ENCODE measurements at places on chromosomes 16 and 17.

DNA sequence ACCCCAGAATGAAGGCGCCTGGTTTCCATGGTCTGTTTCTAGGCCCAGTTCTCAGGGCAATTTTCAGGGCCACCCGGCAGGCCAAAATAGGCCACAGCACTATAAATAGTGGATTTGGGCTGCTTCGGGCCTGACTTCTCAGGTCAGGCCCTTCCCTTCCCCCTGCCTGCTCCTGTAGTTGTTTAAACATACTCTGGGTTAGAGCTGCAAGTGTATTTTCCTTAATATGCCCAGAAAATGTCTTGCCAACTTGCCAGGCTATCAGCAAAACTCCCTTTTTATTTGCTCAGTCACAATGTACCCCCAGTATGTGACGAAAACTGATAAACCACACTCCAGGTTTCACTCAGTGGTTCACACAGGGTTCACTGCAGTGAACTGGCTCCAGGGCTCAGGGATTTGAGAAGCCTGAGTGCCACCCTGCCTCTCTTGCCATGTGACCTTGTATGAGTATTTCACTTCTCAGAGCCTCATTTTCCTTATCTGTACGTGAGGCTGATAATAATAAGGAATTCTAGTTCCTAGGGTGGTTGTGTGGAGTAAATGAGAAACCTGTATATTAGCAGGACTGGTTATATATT lies 76.5 kb downstream of the GPRC5B start:
- no peak for DNase-seq

DNA sequence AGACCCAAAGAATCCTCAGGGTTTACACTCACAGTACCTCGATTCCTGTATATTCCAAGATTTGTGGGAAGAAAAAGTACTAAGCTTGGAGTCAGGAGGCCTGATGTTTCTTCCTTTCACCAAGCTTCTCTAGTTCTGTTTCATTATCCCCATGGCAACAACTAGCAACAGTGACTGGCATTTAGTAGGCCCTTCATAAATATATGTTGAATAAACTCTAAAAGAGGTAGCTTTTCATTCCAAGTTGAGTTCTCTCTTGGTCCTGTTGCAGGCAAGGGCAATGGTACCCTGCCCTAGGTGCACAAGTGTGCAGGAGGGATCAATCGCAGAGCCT lies 527 bp upstream of the UBE2Z start:
- no peak for DNase-seq

GRCh38 chr16:52964290-52964689 lies 88.4 kb downstream of the CHD9NB start:
- no peak for DNase-seq

GRCh38 chr17:67542219-67543114 lies 165.4 kb downstream of the PITPNC1 start:
- DNase-seq: no peak

DNA sequence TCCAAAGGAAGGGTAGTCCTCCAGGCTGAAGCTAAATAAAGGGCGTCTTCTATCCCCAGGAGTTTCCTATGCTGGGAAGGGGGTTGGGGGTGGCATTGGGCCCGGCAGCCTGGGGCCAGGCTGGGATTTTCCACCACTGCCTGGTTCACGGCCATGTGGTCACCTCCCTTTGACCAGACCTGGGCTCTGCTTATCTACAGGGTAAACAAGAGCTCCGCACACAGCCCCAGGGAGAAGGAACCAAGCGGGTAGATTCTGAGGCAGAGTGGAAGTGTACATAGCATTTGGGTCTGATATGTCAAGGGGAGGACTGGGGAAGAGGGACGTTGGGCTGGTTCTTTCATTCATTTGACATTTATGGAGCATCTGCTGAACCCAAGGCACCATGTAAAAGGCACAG lies 27.2 kb upstream of the TMEM220 start:
- DNase-seq: no peak

GRCh38 chr16:259226-259625 lies 16.5 kb downstream of the RGS11 start:
- no peak for DNase-seq

GRCh38 chr17:7296189-7296861 lies 1.9 kb upstream of the YBX2 start:
- DNase-seq: peak; percentile 85

- DNase-seq: no peak
Observed at GRCh38 chr17:41657176-41657754, 31.4 kb upstream of the EIF1 start.

DNA sequence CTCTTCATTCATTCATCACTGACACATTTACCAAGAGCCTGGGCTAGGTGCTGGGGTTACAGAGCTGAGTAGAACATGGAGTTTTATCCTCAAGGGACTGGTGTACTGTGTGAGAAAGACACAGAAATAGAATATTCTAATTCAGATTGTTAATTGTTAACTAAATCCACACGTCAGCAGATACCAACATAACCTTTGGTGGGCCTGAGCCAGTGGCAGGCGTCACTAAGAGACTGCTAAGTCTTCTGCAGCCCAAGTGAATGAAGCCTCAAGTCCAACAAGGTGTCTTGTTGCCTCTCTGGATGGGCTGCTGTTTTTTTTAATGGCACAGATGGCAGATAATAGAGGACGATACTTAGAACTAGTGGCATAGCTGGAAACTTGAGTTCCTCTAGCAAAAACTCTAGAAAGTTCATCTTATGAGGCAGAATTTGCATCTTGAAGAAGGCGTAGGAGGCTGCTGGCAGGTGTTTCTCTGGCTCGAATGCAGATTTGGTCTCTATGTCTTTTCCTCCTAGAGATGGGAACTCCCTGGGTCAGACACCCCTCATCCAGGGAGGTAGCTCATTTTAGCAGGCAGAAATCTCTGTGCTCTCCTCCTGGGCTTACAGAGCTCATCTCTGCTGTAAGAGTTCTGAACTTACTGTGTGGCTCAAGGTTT lies 179.5 kb downstream of the NTN1 start:
- DNase-seq: no peak

- DNase-seq: no peak
Observed at GRCh38 chr16:31055613-31056012, 18.4 kb downstream of the ZNF668 start.

- DNase-seq: no peak
Observed at GRCh38 chr16:66918803-66919568, at the start of gene CDH16. Gene CDH16, minus strand, starts transcription at chr16:66918885. Its CDS starts 820 bp downstream, at chr16:66918065.

DNA sequence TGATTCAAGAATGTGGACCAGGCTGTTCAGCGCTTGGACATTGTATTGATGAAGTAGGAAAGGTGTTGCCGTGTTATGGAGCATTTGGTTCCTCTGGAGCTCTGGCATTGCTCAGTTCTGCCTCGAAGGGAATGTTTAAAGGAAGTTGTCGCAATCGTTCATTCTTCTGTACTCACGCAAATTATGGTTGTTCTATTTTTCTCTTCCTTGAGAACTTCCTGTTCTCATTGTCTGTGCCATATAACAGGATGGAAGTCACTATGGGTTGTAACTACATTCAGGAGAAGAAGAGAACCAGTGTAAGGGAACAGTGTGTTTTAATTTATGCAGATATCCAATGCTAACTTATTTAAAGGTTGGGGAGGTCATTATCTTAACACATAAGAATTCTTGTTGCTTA lies 13.0 kb downstream of the PCTP start:
- DNase-seq: peak; percentile 52

DNA sequence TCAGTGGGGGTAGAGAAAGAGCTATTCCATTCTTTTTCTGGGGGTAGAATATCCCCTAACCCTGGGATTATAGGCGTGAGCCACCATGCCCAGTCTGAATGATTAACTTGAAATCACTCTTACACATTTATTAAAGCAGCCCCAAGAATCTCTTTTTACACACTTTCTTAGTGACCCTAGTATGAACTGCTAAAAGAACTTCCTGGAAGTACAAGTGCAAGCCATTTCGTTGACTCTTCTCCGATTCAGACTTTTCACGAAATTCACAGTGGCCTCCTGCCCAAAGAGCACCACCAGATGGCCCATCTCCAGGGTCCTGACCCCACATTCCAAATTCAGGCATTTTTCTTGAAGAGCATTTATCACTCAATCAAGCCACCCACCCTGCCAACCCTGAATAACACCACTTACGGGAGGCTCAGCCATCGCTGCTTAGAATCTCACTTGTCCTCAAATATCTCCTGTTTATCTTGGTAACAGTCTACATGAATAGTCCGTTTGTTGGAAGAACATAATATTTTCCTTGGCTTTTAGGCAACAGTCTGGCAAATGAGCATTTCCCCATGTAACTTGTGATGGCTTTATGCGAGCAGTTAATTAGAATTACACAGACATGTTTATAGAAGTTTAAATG lies 28.0 kb downstream of the ZNF423 start:
- no peak for DNase-seq

DNA sequence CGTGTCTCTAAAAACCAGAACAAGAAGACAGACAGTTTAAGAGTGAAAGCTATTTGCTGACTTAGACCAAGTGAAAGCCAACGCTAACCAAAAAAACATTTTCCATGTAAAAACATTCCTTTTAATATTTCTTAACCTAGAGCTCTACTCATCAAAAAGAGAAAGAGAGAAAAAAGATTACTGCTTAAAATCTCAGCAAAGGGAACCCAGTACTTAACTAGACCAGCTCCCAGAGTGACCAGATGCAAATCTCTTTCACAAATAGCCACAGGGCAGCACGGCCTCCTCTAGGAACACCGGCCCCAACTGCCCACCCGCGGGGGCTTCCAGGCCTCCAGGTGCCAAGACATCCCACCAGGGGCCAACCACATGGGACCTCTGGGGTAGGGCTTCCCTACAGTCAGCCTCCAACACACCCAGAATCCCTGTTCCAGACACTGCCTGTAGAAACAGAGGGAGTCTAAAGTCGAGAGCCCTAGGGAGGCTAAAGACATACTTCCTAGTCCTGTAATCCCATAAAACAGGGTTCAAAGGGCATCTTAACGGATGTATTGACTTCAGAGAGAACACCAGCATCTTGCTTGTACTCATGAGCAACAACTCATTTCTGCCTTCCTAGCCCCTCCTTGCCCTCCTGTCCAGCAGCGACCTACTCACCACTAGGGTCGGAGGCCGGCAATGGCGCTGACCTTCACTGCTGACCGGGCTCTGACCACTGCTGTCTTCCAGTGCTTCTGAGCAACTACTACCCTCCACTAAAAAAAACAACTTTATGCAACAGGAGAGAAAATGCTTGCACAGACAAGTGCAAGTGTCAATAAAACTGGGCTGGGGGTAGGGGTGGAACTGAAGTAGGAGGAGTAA lies 21.3 kb downstream of the ZCCHC14 start:
- no peak for DNase-seq

- peak; percentile 35 for DNase-seq
Observed at GRCh38 chr16:75566758-75567255, 628 bp downstream of the GABARAPL2 start.

- no peak for DNase-seq
Observed at GRCh38 chr16:13289515-13289914, 388.1 kb downstream of the SHISA9 start.

DNA sequence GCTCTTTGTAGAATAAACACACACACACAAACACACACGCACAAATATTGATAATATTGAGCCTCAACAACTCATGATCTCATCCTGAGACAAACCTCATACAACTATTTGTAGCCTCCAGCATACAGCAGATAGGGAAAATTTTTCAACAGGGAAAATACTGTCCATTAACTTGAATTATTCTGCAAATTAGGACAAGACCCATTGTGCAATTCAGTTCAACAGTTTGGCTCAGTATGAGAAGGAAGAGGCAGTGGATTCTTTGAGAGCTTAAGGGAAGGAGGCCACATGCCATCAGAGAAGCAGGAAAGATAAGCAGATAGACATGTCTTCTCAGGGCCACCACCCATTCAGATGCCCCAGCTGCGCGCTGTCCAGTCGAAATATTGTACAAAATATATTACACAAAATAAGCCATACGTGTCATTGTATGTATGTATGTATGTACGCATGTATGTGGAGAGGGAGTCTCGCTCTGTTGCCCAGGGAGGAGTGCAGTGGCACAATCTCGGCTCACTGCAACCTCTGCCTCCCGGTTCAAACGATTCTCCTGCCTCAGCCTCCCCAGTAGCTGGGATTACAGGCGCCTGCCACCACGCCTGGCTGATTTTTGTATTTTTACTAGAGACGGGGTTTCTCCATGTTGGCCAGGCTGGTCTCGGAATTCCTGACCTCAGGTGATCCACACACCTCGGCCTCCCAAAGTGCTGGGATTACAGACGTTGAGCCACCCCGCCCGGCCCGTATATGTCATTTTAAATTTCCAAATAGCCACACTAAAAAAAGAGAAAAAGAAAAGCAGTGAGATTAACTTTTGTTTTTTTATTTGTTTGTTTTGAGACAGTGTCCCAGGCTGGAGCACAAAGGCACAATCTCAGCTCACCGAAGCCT lies 1.8 kb downstream of the ZC3H7A start:
- DNase-seq: no peak

GRCh38 chr17:28944343-28944742 lies 7.0 kb downstream of the PHF12 start:
- no peak for DNase-seq

- DNase-seq: no peak
Observed at GRCh38 chr17:8941520-8941919, 24.0 kb downstream of the PIK3R5 start.

GRCh38 chr16:2705351-2705750 lies 14.7 kb downstream of the PRSS27 start:
- DNase-seq: no peak

DNA sequence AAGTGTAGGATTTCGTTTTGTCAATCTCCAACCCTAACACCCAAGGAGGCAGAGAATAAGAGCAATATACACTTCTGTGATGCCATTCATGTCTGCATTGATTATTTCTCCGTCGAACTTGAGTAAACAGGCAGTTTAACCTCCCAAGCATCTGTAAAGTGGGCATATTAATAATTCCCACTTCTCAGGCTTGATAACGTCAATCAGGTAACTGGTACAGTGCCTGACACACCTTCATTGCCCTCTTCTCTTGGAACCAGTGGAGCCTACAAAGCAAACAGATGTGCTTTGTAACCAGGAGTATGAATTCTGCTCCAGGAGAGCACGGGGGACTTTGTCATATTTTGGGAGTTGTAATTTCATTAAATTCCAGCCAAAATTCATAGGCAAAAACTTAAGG lies 32.5 kb upstream of the PLCG2 start:
- no peak for DNase-seq

- DNase-seq: no peak
Observed at GRCh38 chr16:83269048-83269447, 538.7 kb upstream of the HSBP1 start.

DNA sequence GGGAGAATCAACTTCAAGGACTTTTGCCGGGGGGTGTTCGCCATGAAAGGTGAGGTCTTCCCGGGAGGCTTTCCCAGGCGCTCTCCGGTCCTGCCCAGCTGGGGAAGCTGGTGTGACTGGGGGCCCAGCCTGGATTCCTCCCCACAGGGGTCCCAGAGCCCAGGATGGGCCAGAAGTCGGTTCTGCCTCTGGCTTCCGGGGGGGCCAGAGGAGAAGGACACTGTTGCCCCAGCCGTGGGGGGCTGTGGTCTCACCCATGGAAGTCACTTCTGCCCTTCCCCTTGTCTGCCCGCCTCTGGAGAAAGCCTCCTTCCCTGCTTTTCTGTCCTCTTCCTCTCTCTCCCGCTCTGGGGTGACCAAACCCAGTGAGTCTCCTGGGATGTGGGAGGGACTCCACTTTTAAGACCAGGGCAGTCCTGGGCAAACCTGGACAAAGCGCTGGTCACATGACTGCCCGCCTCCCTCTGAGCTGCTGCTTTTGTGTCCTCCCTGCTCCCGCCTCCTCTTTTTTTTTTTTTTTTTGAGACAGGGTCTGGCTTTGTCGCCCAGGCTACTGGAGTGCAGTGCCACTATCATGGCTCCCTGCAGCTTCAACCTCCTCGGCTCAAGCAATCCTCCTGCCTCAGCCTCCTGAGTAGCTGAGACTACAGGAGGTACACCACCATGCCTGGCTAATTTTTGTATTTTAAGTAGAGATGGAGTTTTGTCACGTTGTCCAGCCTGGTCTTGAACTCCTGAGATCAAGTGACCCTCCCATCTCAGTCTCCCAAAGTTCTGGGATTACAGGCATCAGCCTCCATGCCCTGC lies 40.6 kb downstream of the RAB11FIP4 start:
- no peak for DNase-seq
